ENCODE measurements at places on chromosomes 12 and 14.

DNA sequence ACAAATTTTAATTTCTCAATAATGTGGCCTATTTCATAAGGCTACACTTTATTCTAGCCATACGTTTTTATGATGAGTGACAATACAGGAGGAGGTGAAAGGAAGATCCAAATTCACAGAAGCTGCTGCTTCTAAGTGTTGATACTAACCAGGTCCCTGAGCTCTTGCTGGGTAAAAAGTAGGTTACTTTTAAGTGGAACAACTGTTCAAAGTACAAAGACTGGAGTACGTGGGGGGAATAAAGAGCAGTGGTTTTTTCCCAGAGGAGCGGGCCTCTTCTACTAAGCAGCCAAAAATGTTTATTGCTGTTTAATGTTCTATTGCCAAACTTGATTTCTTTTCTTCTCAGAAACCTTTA, 301.8 kb downstream of the AEBP2 start:
- no peak for DNase-seq

DNA sequence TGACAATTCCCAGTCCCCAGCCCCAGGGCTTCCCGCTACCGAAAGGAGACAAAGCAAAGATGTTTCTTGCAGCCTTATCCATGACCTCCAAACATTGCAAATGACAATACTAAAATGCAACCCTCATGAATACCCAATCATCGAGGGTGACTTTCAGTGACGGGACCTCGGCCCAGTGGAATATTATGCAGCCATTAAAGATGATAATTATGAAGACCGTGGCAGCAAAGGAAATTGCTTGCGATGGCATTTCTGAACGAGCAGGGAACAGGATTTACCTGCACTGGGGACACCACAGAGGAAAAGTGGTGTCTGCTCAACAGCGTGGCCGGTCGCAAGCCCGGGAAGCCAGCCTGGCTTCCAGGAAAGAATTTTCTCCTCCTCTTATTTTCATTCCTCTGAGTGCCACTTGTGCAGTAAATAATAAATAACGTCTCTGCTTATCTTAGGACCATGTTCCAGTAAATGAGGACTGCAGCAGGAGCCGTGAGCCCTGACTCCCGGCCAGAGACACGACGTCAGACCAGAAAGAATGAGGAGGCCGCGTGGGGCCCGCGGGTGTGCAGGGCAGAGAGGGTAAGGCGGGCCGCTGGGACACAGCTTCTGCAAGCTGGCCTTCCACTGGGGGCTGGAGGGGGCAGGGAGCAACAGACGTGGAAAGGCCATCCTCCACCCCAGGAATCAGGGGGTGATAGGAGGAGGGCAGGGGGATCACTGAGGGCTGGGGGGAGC, 6.6 kb downstream of the C14orf180 start:
- no peak for DNase-seq

GRCh38 chr14:77088219-77088618, 9.8 kb upstream of the CIPC start:
- no peak for DNase-seq

- no peak for DNase-seq
These were observed 21.7 kb upstream of the CATSPERB start for GRCh38 chr14:91753501-91754128.

Measured in activated gamma-delta T cell treated with anti-CD3 and anti-CD28 coated beads, Interleukin-2, amount 50 U/mL, for 16 hours (primary cell).